Fibroblast of the aortic adventitia (primary cell): ENCODE measurements at places on chromosomes 1 and 21. TPM values are rescaled to one million over a fixed set of nuclear protein-coding genes. Genes with fewer than 3 reads are reported as not detected.

DNA sequence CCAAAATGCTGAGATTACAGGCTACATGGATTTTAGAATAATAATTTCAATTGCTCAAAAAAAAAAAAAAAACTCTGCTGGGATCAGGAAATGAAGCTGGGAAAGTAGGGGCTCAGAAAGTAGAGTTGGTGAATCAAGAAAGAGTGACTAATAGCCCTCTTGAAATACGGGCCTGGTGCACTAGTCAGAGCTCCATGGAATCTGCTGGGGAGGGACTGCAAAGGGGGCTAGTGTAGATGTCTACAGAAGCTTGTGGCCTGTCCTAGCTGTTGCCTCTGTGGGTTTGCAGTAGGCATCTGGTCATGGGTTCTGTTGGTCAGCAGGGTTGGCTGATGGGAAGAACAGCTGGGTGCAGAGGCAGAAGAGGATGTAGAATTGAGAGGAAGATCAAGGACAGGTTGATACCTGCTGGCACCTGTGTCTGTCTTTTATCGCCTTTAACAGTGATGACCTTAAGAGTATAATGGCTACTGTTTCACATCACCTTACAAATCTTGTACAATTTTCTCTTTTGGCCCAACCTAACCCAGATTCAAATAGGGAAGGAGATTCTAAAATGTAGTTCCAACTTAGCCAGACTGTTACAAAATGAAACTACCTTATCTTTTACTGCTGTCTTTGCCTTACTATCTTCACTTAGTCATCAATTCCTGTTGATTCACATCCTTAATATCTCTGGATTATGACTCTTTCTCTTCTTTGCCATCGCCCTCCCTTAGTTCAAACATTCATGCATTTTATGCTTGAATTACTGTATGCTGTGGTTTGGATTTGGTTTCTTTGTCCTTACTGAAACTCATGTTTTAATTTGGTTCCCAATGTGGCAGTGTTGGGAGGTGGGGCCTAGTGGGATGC is 126.2 kb downstream of the GIPC2 start:
- peak; percentile 87 for DNase-seq

GRCh38 chr1:167110586-167110985 is 16.7 kb downstream of the STYXL2 start:
- DNase-seq, result no peak

GRCh38 chr21:33029975-33030461 is 4.3 kb downstream of the OLIG2 start:
- no peak for DNase-seq

DNA sequence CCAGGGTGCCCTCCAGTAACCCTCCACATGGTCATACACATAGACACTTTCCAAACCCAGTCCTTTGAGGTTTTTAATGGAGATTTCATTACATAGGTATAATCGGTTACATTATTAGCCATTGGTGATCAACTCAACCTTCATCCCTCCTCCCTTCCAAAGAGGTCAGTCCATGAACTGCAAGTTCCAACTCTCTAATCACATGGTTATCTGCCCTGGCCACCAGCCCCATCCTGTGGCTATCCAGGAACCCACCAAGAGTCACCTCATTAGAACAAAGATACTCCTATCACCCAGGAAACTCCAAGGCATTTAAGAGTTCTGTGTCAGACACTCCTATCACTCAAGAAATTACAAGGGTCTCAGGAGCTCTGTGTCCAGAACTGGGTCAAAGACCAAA is 12.2 kb downstream of the ATP1A4 start:
- DNase-seq, result peak; percentile 7

The COL16A1 gene
- total RNA-seq, result 101 and 133 TPM in 2 replicates

The CYP4A22 gene
- not detected in 2 replicates for total RNA-seq
